Dorsolateral prefrontal cortex (tissue), 122 donors: ENCODE measurements at places on chromosomes 1 and 21. TPM values are rescaled to one million over a fixed set of nuclear protein-coding genes. Genes with fewer than 3 reads are reported as not detected.

ATP6V1G3 gene
- total RNA-seq = not detected

S100A1 gene
- 308 TPM for total RNA-seq

MROH9 gene
- not detected for total RNA-seq

CCDC181 gene
- 10.5 TPM for total RNA-seq

RRP1 gene
- total RNA-seq = 31.5 TPM

PROK1 gene
- total RNA-seq = not detected

LRRC8D gene
- 50.0 TPM for total RNA-seq

CSDE1 gene
- total RNA-seq = 401 TPM

IPO13 gene
- total RNA-seq = 98.7 TPM

TMPRSS15 gene
- not detected for total RNA-seq

UTS2 gene
- not detected for total RNA-seq

CDK11A gene
- 33.1 TPM for total RNA-seq

MLLT11 gene
- total RNA-seq = 79.9 TPM

TRAF5 gene
- 6.8 TPM for total RNA-seq

MPC2 gene
- 58.8 TPM for total RNA-seq

SRM gene
- total RNA-seq = 69.5 TPM

ACTN2 gene
- total RNA-seq = 78.9 TPM
